RWPE2 (cell line): ENCODE measurements at places on chromosomes 5 and 9.

DNA sequence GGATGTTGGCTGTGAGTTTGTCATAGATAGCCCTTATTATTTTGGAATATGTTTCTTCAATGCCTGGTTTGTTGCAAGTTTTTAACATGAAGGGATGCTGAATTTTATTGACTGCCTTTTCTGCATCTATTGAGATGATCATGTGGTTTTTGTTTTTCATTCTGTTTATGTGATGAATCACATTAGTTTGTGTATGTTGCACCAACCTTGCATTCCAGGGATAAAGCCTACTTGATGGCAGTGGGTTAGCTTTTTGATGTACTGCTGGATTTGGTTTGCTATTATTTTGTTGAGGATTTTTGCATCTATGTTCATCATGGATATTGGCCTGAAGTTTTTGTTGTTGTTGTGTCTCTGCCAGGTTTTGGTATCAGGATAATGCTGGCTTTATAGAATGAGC, 225.6 kb downstream of the PCSK1 start:
- no peak overlapping the region for H3K4me3 ChIP-seq
- no peak overlapping the region for H3K27ac ChIP-seq
- H3K4me1 ChIP-seq: peaks cover 12% of the 10 kb centered on the region
- no peaks in the 10 kb centered on the region for H3K27me3 ChIP-seq

GRCh38 chr5:124301850-124302249, 444.6 kb downstream of the ZNF608 start:
- DNase-seq: no peak
- H3K36me3 ChIP-seq: no peaks in the 10 kb centered on the region
- H3K4me3 ChIP-seq: no peak overlapping the region
- H3K27ac ChIP-seq: no peak overlapping the region

GRCh38 chr9:105306351-105307140, 62.1 kb downstream of the SLC44A1 start:
- H3K4me1 ChIP-seq: no peaks in the 10 kb centered on the region
- DNase-seq: no peak
- H3K27me3 ChIP-seq: no peaks in the 10 kb centered on the region
- 0 out of 2 replicates have a peak, but pooled peaks cover 8% of the 10 kb centered on the region for H3K36me3 ChIP-seq
- H3K27ac ChIP-seq: no peak overlapping the region

DNA sequence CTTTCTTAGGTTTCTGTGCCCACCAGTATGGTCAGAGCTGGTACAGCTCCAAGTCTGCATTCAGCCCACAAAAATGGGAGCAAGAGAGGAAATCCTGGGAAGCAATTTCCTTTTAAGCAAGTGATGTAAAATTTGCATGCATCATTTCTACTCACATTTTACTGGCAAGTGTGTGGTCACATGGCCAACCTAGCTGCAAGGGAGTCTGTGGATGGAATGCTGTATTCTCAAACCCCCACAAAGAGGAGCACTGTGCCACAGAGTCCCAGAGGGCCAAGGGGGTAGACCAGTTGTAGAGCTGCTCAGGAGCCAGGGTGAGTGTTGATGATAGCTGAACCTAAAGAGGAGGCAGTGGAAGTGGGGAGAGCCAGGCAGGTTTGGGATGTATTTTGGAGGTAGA, 154.3 kb upstream of the SPRY4 start:
- no peaks in the 10 kb centered on the region for H3K36me3 ChIP-seq
- no peak overlapping the region for H3K27ac ChIP-seq
- no peak overlapping the region for H3K4me3 ChIP-seq
- no peaks in the 10 kb centered on the region for H3K27me3 ChIP-seq
- H3K4me1 ChIP-seq: peaks cover 19% of the 10 kb centered on the region
